ENCODE measurements at places on chromosomes 1 and 21.

DNA sequence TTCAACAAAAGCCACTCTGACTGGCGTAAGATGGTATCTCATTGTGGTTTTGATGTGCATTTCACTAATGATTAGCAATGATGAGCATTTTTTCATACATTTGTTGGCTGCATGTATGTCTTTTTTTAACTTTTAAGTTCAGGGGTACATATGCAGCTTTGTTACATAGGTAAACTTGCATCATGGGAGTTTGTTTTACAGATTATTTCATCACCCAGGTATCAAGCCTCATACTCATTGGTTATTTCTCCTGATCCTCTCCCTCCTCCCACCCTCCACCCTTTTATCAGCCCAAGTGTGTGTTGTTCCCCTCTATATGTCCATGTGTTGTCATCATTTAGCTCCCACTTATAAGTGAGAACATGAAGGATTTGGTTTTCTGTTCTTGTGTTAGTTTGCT is 154.1 kb upstream of the POGK start:
- DNase-seq: no peak

GRCh38 chr21:45995686-45996179 is 14.2 kb downstream of the COL6A1 start:
- DNase-seq: no peak

GRCh38 chr1:167476061-167476460 is 42.3 kb downstream of the CD247 start:
- no peak for DNase-seq

DNA sequence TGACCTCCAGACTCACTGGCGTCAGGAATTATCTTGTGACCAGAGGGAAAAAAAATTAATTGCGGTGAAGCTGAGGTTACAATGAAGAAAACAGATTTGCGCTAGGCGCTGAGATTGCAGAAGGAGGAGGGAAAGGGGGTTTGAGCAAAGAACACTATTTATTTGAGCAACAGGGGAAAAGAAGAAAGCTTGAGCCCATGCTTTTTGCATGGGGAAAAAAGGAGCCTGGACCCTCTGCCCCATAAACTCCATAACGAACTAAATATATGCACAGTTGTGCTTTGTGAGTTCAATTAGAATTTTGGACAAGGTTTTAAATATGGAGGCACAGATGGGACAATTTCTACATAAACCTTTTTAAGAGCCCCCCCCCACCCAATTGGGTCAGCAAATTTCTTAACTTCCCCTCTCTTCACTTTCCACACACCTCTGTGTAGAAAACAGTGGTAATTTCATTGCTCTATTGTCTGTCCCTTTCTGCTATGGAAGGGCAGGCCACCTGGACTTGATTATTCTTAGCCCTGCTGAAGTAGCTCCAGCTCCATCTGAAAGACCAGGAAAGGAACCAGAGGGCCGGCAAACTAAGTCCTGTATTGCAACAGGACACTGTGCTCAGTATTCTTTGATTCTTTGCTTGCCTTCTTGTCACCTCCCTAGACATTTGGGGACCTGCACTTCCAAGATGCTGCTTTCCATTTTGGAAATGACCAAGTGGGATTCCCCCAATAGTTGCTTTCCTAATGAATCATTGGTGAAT is 862 bp upstream of the ID3 start:
- no peak for DNase-seq

GRCh38 chr21:28714777-28715464 is 277.8 kb downstream of the LTN1 start:
- no peak for DNase-seq

GRCh38 chr1:93681989-93682412 is 364 bp upstream of the BCAR3 start:
- DNase-seq: peak; percentile 48

DNA sequence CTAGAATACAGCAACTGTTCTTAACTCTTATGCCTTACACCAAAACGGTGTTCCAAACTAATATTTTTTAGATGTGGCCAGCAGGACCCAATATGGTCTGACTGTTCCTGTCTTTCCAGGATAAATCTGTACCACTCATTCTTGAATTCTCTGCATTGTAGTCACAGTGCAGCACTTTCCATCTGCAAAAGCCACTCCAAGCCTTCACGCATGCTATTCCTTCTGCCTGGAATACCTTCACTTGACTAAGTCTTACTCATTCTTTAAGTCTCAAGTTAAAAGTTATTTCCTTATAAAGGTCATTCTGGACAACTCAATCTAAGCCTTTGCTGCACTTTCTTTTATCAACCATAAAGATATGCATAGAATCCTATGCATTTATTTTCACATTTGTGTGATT is 1194.5 kb downstream of the PLA2G4A start:
- DNase-seq: no peak

- DNase-seq: no peak
These were observed 3.1 kb downstream of the CLIC6 start for GRCh38 chr21:34671891-34672290.

DNA sequence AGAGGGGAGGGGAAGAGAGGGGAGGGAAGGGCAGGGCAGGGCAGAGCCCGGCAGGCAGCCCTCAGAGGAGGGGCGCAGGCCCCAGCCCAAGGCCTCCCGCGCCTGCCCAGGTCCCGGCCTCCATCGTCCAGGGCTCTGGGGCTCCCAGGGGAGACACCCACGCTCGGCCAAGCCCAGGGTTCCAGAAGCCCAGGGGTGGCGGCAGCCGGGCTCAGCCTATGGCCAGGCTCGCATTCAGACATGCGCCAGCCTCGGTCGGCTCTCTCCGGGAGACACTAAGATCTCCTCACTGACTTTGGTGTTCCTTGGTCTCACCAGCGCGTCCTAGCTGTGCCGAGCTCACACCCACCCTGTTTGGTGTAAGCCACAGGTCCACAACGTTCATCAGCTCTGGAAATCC is 7.1 kb upstream of the ANKRD65 start:
- DNase-seq: no peak

DNA sequence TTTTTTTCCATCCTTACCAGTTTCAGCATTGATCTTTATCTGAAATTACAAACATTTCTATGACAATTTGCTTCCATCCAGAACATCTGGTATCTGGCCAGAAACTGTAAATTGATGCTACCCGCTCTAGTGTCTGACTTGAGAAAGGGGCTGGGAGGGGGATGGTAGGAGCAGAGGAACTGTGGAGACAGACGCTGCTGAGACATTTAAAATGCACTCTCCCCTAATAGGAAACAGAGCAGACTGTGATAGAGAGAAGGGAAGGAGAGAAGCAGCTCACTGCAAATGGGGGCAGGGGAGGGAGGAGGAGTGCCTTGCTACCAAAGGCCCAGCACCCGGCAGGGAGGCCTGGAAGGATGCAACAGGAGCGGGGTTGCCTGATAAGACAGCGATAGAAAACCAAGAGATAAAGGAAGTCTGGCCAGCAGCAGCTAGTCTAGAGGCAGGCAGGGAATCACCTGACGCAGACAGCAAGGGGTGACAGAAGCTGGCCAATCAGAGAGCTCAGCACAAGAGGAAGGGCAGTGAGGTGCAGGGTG is 195.5 kb upstream of the NFIA start:
- no peak for DNase-seq

DNA sequence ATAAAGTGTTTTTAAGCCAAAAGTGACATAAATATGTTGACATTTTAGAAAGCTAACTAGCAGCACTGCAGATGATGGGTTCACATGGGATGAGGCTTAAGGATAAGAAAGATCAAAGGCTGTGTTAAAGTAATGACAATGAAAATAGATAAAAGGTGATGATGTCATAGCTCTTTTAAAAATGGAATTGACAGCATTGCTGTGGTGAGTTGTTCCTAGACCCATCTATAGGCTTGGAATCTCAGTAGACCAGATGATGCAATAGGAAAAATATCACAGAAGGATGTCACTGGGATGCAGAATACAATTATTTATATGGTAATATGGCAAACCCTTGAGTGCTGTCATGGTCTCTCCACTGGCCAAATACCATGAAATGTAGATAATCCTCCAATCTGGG is 286.0 kb downstream of the PLA2G4A start:
- no peak for DNase-seq

DNA sequence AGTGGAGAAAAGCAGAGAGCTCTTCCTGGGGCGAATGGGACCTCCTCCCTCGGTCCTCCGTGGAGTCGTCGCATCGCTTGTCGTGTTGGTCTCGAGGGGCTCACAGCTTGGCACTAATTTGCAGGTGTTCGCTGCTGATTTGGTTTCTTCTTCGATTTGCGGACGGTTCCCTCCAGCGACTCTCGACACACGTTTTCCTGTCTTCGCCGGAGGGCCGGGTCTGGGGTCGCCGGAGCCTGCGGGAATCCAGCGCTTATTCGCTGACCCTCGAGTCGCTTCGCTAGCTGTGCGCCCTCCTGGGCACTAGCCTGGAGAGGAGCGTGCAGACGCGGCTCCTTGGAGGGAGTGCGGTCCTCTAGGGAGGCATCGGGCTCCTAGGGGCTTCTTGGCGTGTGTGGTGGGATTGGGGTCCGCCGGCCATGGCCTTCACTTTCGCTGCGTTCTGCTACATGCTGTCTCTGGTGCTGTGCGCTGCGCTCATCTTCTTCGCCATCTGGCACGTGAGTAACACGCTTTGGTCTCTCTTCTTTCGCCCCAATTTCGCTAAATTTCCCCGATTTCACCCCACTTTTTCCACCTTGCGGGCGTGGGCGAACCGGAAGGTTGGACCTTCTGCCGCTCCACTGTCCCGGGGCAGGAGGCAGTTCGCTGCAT is 766 bp downstream of the CNIH3 start:
- DNase-seq: no peak

GRCh38 chr1:99527078-99527477 is 118.8 kb upstream of the PALMD start:
- no peak for DNase-seq

- no peak for DNase-seq
These were observed 40.9 kb downstream of the PLA2G4A start for GRCh38 chr1:186869526-186870228.

DNA sequence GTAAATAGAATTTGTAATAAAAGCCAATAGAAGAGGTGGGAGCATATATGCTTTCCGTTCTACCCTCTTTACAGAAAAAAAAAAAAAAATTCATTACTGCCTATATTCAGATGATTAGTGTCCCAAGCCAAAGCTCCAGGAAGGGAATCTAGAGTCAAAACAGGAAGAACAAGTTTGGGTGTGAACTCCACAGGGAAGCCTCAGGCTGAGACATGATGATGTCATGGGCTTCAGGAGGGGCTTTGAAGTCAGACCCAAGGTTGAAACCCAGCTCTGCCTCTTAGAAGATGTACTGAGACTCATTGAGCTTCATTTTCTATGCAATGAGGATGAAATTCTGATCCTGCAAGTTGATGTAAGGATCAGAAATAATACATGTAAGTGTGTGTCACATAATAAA is 250.0 kb upstream of the ADGRL2 start:
- DNase-seq: no peak

DNA sequence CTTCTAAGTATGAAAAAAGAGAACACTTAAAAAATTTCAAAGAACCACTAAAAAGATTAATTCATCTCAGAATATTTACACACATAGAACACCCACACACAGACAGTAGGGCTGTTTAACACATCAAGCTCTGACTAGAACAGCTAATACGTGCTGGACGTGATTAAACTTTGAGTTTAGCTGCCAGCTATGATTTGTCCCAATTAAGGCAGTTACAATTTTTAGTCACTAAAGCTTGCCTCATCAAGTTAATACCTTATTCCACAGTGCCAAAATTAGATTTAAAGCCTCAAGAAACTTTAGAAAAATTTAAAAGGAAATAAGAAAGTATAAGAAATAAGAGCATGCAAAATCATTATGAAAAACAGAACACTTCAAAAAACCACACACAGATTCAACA is 18.9 kb downstream of the SLC16A1 start:
- no peak for DNase-seq

DNA sequence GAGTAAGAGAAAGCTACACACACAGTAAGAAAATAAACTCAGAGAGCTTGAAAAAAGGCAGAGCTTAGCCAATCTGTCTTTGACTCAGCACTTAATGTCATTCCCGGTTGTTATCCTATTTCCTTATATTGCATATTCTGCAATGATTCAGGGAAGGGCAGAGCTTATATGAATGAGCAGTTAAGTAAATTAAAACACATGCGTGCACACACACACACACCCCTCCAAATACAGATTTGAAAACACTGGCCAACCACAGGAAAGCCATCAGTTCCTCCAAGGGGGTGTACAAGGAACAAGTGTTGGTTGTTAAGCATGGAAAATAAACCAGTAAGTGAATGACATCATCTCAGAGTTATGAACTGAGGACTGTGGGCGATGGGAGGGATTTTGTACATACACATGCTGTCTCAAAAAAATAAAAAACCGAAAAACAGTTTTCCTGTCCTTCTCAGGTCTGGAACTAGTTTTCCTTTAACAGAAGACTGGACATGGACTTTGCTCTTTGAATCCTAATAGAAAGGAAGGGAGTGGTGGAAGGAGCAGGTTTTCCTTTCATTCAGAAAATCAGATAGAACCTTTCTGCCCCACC is 1.0 kb downstream of the IQGAP3 start:
- no peak for DNase-seq

DNA sequence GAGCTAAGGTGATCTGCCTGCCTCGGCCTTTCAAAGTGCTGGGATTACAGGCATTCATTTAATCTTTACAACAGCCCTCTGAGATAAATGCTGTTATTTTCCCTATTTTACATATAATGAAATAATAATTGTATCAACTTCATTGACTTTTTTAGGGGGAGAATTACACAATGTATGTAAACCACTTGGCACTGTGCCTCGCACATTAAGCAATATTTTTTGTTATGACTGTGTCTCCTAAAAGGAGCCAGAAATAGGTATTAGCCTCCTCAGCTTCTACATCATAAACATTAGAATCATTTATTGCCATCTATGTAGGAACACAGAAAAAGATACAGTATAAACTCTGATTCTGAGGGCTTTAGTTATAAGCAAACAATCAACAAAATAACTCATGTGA is 1.1 kb upstream of the DNAJC28 start:
- no peak for DNase-seq

DNA sequence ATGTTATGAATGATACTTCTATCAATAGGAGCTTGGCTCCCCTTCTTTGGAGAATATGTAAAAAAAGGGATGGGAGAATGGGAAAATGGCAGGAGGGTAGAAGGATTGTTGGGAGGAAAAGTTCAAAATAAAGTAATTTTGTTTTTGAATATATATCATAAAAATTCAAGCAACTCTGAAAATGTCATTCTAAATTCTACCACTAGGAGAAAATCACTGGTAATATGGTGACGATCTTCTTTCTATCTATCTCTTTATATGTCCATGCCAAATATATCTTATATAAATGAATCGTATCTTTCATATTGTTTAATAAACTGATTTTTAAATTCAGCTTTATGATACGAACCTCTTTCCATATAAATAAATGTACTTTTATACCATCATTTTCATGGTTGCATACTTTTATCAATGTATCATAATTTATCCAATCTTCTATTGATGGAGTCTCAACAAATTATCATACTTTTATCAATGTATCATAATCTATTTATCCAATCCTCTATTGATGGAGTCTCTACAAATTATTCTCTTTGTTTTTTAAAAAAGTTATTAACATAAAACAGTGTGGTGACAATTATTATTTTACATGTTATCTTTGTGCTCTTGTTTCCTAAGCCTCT is 73.7 kb upstream of the MARK1 start:
- DNase-seq: no peak

GRCh38 chr1:207186503-207186902 is 82.5 kb downstream of the C4BPA start:
- no peak for DNase-seq

GRCh38 chr1:153343811-153344717 is 4.6 kb downstream of the PGLYRP4 start:
- DNase-seq: no peak
